ENCODE measurements at places on chromosomes 13 and 19. TPM values are rescaled to one million over a fixed set of nuclear protein-coding genes. Genes with fewer than 3 reads are reported as not detected.
A peak's percentile ranks its signal among the peaks of the same experiment; 100 is the strongest.

The IGFL1 gene
- total RNA-seq: not detected

The ACTL9 gene
- not detected for total RNA-seq

DNA sequence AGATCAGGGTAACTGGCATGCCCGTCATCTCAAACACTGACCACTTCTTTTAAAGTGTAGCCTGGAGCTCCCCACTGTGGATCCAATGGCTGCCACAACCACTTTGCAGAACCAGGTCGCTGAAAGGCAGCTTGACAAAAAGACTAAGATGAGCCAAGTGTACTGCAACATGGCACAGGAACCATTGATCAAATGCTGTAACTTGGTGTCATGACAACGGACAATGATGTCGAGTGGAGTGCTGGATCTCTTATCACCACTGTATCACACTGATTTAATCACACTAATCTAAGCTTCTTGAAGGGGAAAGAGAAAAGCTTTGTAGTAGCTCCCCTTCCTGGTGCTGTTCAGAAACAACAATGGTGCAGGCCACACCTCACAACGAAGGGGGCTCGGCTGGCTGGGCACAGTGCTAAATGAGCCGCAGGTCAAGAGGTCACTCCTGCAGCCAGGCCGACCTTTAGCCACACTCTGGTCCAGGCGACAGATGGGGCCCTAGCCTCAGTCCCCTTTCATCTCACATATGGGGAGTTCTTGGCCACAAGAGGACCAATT is 2.2 kb upstream of the TNFRSF19 start:
- peaks cover 59% of the 10 kb centered on the region for H3K27me3 ChIP-seq
- no peak overlapping the region for H3K27ac ChIP-seq
- no peaks in the 10 kb centered on the region for H3K4me1 ChIP-seq
- H3K4me3 ChIP-seq: no peak overlapping the region
- no peak for DNase-seq
- no peaks in the 10 kb centered on the region for H3K36me3 ChIP-seq

DNA sequence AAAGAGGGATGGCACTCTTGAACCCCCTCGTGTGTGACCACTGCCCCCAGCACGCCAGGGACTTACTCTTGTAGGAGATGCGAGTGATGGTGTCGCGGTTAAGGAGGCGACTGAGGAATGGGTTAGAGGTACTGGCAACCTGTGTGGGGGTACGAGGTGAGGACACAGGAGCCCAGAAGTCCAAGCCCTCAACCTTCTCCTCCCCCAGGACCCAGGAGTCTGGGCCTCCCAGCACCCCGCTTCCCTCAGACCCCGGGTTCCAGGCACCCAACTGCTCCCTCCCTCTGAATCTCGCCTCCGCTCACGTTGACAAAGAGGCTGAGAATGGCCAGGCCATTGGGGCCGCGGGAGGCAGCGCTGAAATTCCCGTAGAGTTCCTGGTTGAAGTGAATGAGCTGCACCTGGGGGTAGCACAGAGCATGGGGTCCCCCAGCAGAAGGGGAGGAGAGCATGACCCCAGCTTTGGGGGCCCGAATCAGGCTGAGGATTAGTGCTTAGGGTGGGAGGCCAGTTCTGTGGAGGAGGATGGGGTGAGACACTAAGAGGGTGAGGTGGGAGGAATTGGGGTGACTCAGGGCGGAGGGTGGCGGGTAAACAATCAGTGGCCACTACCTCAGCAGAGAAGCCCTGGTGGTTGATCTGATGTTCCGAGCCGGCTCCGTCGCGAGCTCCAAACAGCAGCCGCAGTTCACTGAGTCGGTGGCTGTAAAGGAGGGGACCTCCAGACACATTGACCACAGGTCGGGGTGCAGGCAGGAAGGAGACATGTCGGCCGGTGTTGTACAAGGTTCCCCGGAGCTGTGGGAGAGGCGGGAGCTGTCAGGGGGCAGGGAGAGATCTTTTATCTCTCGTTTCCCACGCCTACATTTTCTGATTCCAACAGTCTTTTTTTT is 2.5 kb upstream of the DBP start:
- peaks cover 2% of the 10 kb centered on the region for H3K27me3 ChIP-seq
- peaks cover 2% of the 10 kb centered on the region for H3K36me3 ChIP-seq
- H3K4me1 ChIP-seq: peaks cover 36% of the 10 kb centered on the region
- peak; percentile 64 for DNase-seq
- peak overlapping the region; percentile 77 for H3K27ac ChIP-seq
- H3K4me3 ChIP-seq: no peak overlapping the region

DNA sequence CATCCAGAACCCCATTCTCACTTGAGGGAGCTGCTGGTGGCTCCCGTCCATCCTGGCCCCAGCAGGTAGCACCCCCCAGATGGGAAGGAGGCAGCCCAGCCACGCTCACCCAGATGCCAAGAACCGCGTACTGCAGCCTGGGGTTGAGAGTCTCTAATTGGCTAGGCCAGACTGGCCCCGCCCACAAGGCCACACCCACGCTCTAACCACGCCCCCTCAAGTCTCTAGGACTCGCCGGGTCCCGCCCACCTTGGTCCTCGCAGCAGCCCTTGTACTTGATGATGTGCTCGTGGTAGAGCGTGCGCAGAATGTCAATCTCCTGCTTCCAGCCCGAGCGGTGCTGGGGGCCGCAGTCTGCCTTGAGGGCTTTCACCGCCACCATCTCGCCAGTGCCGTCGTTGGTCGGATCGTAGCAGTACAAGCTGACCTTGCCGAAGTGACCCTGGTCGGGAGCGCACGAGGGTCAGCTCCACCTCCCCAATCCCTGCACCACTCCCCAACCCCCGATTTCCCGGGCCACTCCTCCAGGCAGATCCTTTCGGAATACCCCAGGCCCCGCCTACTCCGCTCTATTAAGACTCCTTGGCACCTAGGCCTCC is 14.5 kb upstream of the ICAM3 start:
- H3K4me3 ChIP-seq: no peak overlapping the region
- peak; percentile 81 for DNase-seq
- H3K36me3 ChIP-seq: peaks cover 46% of the 10 kb centered on the region
- no peaks in the 10 kb centered on the region for H3K27me3 ChIP-seq

DNA sequence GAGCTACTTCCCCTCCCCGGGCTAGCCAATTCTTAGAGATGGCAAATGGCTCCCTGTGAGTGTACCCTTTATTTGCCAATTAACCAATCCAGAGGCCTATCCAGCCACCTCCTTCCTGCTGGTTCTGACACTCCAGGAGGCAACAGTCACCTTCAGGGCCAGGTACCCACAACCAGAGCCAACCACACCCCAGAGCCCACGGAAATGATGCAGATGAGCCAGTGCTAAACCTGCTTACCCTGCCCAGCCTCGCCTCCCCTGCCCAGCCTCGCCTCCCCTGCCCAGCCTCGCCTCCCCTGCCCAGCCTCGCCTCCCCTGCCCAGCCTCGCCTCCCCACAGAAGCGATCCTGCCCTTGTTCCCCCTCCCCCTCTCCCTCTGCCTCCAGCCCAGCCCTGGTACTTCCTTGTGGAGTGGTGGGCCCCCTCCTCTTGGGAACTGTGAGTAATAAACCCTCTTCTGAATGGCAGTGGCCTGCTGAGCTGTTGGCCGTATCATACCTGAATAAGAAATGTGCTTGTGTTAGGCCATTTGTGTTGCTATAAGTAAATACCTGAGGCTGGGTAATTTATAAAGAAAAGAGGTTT is 173.8 kb upstream of the RNF113B start:
- H3K36me3 ChIP-seq: no peaks in the 10 kb centered on the region
- no peaks in the 10 kb centered on the region for H3K4me1 ChIP-seq
- H3K27ac ChIP-seq: no peak overlapping the region
- H3K4me3 ChIP-seq: no peak overlapping the region
- DNase-seq: no peak
- peaks cover 1% of the 10 kb centered on the region for H3K27me3 ChIP-seq

DNA sequence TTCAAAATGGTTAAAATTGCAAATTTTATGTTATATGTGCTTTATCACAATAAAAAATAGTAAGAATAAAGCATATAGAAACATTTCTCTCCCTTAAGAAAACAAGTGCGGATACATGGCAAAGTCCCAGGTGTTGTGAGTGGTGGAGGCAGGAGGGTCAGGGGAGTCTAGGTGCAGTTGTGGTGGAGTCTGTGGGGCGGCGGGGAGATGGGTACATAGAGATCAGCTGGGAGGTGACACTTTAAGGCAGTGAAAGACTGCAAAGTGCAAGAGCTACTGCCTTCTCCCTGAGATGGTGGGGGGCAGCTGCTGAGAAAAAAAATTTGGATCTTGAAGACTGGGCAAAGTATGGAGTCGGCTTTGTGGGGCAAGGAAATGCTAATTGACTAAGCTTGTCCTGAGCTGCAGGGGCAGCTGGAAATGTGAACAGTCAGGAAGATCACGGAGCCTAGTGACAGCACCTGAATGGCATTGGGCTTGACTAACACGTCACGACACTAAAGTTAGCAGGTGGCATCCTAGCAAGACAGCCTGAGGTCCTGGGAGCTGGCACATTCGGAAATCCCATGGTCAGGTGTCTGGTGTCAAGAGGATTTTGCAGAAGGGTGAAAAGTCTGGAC is 72.9 kb upstream of the IRS2 start:
- no peak for DNase-seq
- H3K4me1 ChIP-seq: no peaks in the 10 kb centered on the region
- no peak overlapping the region for H3K4me3 ChIP-seq

GRCh38 chr13:50074843-50075242 is 59.6 kb downstream of the KCNRG start:
- peaks cover 31% of the 10 kb centered on the region for H3K36me3 ChIP-seq
- H3K27ac ChIP-seq: no peak overlapping the region
- H3K27me3 ChIP-seq: no peaks in the 10 kb centered on the region

- DNase-seq: no peak
- no peak overlapping the region for H3K27ac ChIP-seq
- H3K27me3 ChIP-seq: no peaks in the 10 kb centered on the region
- peaks cover 45% of the 10 kb centered on the region for H3K36me3 ChIP-seq
Measured at GRCh38 chr19:52948025-52948770, 14.5 kb downstream of the ZNF816 start.

- H3K27me3 ChIP-seq: peaks cover 3% of the 10 kb centered on the region
- no peaks in the 10 kb centered on the region for H3K36me3 ChIP-seq
- no peak overlapping the region for H3K4me3 ChIP-seq
- no peak overlapping the region for H3K27ac ChIP-seq
- H3K4me1 ChIP-seq: no peaks in the 10 kb centered on the region
Measured at GRCh38 chr13:111919849-111920248, 147.1 kb upstream of the SOX1 start.

DNA sequence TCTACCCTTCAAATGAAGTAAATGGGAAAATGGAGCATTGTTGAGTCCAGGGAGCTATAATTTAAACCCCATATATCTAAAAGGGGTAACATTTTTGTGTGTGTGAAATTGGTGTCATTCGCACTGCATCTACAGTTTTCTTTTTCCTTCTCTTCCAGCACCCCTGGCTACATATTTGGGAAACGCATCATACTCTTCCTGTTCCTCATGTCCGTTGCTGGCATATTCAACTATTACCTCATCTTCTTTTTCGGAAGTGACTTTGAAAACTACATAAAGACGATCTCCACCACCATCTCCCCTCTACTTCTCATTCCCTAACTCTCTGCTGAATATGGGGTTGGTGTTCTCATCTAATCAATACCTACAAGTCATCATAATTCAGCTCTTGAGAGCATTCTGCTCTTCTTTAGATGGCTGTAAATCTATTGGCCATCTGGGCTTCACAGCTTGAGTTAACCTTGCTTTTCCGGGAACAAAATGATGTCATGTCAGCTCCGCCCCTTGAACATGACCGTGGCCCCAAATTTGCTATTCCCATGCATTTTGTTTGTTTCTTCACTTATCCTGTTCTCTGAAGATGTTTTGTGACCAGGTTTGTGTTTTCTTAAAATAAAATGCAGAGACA is 28.6 kb downstream of the ALOX5AP start:
- no peak overlapping the region for H3K27ac ChIP-seq
- DNase-seq: no peak
- H3K27me3 ChIP-seq: no peaks in the 10 kb centered on the region
- H3K4me3 ChIP-seq: no peak overlapping the region
- H3K36me3 ChIP-seq: peaks cover 38% of the 10 kb centered on the region

DNA sequence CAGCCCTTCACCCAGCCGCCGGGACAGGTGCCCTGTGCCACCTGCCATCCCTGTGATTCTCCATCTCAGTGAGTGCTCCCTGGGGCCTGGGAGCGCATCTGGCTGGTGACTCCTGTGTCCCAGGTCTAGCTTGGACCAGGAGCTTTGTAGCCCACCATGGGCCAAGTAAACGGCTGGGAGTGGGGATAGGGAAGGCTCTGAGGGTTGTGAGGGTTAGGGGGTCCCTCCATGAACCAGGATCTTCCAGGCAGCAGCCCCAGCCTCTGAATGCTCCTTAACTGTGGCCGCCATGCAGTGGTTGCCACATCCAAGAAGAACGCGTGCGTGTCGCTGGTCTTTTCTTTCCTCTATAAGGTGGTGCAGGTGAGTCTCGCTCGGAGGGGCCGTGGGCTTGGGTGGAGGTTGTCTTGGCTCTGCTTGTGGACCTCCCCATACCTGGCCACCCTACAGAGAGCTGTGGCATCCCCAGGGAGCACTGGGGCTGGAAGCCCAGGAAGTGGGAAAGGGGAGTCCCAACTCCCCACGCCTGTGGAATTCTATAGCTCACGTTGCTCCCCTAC is 8.4 kb downstream of the AP1M1 start:
- H3K27ac ChIP-seq: no peak overlapping the region
- no peak for DNase-seq

The FFAR1 gene
- total RNA-seq: 0.14 TPM

The NR2C2AP gene
- total RNA-seq: 52.3 TPM

- no peaks in the 10 kb centered on the region for H3K27me3 ChIP-seq
- H3K4me1 ChIP-seq: peaks cover 68% of the 10 kb centered on the region
- DNase-seq: peak; percentile 74
- H3K36me3 ChIP-seq: peaks cover 9% of the 10 kb centered on the region
- H3K27ac ChIP-seq: peak overlapping the region; percentile 46
- peak overlapping the region; percentile 53 for H3K4me3 ChIP-seq
Measured at GRCh38 chr13:114151565-114152284, 19.3 kb upstream of the RASA3 start.

The ZNF814 gene
- total RNA-seq: 17.7 TPM

GRCh38 chr19:44111910-44112463 is 1.2 kb upstream of the ZNF225 start:
- H3K27me3 ChIP-seq: no peaks in the 10 kb centered on the region
- no peak for DNase-seq
- no peak overlapping the region for H3K27ac ChIP-seq
- peaks cover 17% of the 10 kb centered on the region for H3K4me1 ChIP-seq
- peaks cover 33% of the 10 kb centered on the region for H3K36me3 ChIP-seq
- H3K4me3 ChIP-seq: peak overlapping the region; percentile 55

The NANOS3 gene
- total RNA-seq: 1.9 TPM

DNA sequence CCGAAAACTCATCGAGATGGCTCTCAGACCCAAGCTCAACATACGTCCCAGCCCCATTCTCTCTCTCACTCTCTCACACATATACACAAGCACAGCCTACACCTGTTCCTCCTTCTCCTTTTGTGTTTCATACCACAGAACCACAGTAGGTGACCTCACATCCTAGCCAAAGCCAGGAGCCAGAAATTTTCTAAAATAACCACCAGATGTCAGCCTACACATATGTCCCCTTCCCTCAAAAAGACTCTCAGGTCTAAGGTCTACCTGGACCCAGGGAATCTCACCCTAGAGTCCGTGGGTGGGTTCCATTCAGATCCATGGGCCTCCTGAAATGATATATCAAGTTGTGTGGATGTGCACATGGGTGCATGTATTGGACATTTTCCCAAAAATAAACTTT is 104.2 kb upstream of the IPO5 start:
- no peak overlapping the region for H3K4me3 ChIP-seq
- peaks cover 2% of the 10 kb centered on the region for H3K27me3 ChIP-seq
- peak; percentile 53 for DNase-seq
- H3K27ac ChIP-seq: no peak overlapping the region
- no peaks in the 10 kb centered on the region for H3K36me3 ChIP-seq

The FUT6 gene
- not detected for total RNA-seq

Data from activated CD4-positive, alpha-beta T cell treated with anti-CD3 and anti-CD28 coated beads, Interleukin-2, amount 10 ng/mL, durations not matched to agents 24 days and 14 days (primary cell).